NCI-H1092 (cell line): ENCODE measurements at places on chromosomes 4 and X.

DNA sequence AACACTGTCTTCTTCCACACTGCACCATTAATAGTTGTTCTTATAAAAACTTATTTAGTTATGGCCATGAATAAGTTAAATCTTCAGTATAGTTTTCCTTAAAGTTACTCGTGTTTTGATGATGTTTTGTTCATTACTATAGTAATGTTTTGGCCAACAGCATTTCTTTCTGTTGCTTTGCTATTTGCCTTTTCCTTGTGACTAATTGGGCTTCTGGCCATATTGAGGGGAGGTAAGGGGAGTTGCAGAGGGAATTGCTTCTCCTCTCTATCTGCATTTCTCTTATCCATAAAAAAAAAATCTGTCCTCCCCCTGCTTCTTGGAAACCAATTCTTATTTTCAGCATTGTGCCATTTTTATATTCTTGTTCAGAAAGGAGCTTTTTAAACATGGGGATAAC lies 42.7 kb upstream of the ZCCHC12 start:
- DNase-seq, result no peak

DNA sequence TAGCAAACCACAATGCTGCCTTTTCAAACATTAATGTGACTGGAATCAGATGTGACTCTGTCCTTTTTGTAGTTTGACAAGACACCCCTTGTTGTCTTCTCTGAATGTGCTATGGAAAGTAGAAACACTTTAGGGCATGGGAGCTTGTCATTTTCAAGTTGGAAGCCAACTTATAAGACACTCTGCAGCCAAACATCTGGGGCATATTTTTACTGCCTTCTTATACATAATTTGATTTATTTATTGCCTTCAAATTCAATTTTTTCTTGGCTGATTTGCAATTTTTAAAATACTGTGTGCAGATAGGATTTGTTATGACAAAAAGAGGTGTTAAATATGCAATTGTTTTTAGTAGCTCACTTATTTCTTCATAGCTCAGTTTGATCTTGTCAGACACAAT lies 1002.0 kb upstream of the PCDH7 start:
- DNase-seq, result no peak

DNA sequence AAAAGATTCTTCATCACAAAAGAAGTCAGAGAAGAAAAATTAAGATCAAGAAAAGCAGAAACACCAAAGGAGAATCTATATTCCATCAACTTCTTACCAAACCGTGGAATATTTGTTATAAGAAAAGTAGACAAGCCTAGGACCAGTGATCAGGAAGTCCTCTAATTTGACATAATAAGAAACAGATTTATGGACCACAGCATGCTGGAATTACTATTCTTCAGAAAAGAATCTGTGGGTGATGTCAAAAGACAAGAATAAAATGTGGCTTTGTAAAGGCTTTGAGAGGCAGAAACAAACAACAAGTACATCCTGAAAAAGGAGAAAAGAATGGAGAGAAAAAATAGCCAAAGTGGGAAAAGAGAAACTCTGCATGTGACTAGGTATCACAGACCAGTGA lies 123.3 kb downstream of the SLC10A7 start:
- no peak for DNase-seq

GRCh38 chrX:150202641-150203247 lies 160.4 kb upstream of the MAMLD1 start:
- DNase-seq, result no peak

DNA sequence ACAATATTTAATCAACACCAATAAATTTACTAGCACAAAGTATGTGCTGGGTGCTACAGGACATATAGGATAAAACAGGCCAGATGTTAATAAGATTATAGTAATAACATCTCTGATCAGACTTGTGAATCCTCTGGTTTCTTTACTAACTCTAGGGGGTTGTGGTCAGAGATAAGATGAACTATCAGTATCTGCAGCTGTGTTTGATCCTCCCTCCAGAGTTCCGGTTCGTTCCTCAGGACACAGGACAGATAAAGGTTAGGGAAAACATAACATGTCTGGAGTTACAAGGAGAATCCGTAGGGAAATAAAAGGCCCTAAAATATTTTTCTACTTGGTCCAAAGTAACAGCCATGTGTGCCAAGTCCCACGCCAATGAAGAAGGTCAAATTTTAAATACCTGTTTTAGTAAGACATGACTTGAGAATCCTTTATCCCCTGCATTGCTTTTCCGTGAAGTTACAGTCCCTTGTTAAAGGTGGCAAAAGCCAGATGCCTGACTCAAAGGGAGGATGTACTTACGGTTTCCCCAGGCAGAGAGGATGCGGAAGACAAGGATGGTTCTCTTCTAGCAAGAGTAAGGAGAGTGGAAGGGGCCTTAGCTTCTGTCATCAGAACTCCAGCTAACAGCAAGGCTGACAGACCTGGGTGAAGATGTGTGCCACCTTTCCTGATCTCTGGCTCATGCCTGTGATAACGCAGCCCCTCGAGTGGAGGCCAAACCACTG lies 44.4 kb downstream of the KIAA0232 start:
- no peak for DNase-seq

DNA sequence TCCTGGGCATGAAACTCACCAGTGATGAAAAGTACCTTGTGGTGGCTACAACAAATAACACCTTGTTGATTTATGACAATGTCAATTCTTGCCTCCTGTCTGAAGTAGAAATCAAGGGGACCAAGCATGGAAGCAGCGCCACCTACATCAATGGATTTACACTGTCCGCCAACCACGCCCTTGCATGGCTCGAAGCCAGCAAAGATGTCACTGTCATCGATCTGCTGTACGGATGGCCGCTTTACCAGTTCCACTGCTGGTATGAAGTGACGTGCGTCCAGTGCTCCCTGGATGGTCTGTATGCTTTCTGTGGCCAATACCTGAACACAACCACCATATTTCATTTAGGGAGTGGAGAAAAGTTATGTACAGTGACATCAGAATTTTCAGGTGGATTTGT lies 200.5 kb downstream of the NWD2 start:
- no peak for DNase-seq

GRCh38 chrX:79117078-79117477 lies 27.4 kb upstream of the GPR174 start:
- no peak for DNase-seq

DNA sequence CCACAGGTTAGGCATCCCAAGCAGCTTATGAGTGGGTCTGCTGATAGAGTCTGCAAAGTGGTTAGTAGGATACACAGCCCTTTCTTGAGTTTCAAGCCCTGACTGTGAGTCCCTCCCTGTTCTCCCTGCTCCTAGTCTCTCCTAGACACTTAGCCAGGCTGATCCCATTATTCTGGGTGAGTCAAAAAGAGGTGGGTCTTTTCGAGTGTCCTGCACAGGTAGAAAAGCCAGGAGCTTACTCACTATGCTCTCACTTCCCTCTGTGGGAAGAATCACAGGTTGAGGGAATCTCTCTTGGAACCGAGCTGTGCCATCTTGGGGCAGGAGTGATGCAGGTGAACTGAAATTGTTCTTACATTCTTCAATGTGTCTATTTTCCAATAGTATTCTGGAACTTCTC lies 29.7 kb downstream of the SCLT1 start:
- no peak for DNase-seq

- no peak for DNase-seq
These were observed 108.5 kb downstream of the FAM53A start for GRCh38 chr4:1575418-1576303.
